ENCODE measurements at places on chromosomes 7 and 10. TPM values are rescaled to one million over a fixed set of nuclear protein-coding genes. Genes with fewer than 3 reads are reported as not detected.
A peak's percentile ranks its signal among the peaks of the same experiment; 100 is the strongest.

CCDC146 gene
- 0.12 TPM for total RNA-seq

ADAM8 gene
- total RNA-seq: 1.5 TPM

COBL gene
- total RNA-seq: not detected

CYP26C1 gene
- total RNA-seq: 0.20 TPM

VENTX gene
- not detected for total RNA-seq

PSD gene
- total RNA-seq: 0.37 TPM

CYP2C19 gene
- total RNA-seq: not detected

IFIT5 gene
- total RNA-seq: 18.0 TPM

NME8 gene
- not detected for total RNA-seq

C7orf57 gene
- total RNA-seq: not detected

TRIM56 gene
- total RNA-seq: 17.9 TPM

- H3K4me1 ChIP-seq: no peaks in the 10 kb centered on the region
- H3K36me3 ChIP-seq: no peaks in the 10 kb centered on the region
- H3K4me3 ChIP-seq: no peak overlapping the region
- H3K27ac ChIP-seq: no peak overlapping the region
Observed at GRCh38 chr7:13651167-13651566, 338.3 kb downstream of the ETV1 start.

GRCh38 chr7:78769481-78770101 is 683.9 kb downstream of the MAGI2 start:
- no peaks in the 10 kb centered on the region for H3K36me3 ChIP-seq
- H3K4me3 ChIP-seq: no peak overlapping the region

DNA sequence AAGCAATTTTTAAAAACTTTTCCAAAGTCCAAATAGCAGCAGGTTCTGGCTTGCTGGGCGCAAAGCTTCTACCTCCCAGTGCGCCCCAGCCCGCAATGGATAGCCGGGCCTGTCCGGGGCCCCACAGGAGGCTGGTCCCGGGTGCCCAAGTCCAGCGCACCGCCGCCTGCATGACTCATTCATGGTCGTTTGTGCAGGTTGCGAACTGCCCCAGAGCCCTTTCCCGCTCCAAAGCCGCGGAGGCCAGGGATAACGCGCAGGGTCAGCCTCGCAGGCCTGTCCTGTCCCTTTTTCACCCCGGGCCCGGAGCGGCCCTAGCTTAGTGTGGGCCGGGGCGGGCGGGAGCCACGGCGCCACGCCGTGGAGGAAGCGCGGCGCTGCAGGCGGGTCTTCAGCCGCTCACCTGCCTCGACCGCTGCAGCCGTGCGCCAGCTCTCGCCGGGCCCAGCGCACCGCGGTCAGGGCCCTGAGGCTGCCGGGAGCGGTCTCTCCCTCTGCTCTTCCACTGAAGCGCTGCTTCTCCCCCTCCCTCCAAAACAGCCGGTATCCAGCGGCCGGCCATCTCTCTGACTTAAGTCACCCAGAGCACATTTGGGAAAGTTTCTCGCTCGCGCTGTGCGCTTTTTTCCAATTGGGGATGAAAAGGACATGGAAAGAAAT is 1.7 kb upstream of the EGR2 start:
- H3K4me3 ChIP-seq: peak overlapping the region; percentile 91
- no peaks in the 10 kb centered on the region for H3K36me3 ChIP-seq
- peak overlapping the region; percentile 75 for H3K27ac ChIP-seq
- peaks cover 37% of the 10 kb centered on the region for H3K27me3 ChIP-seq

- DNase-seq: no peak
- H3K36me3 ChIP-seq: no peaks in the 10 kb centered on the region
- H3K4me1 ChIP-seq: peaks cover 6% of the 10 kb centered on the region
- H3K4me3 ChIP-seq: no peak overlapping the region
Observed at GRCh38 chr7:25181532-25181931, 46.8 kb downstream of the NPVF start.

DNA sequence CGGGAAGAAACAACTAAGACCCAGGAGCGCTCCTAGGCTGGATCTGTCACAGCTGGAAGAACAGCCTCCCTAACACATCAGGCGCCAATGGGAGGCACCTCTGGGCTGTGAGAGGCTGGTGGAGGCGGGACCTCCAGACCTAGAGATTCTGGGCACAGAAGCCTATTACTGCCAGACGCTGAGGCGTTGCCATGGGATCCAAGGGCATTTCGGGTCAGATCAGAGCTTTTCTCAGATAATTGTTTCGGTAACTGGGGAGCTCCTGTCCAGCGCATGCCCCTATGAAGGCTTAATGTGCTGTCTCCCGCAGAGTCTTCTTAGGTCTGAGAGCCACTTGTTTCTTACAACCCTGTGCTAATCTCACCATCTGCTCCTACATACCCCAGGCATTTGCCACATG is 339.2 kb downstream of the ZNF716 start:
- H3K36me3 ChIP-seq: peaks cover 6% of the 10 kb centered on the region
- H3K27me3 ChIP-seq: no peaks in the 10 kb centered on the region

GRCh38 chr7:30559611-30560010 is 35.1 kb upstream of the GARS1 start:
- H3K4me1 ChIP-seq: peaks cover 21% of the 10 kb centered on the region
- H3K27me3 ChIP-seq: no peaks in the 10 kb centered on the region
- no peak overlapping the region for H3K4me3 ChIP-seq
- peak; percentile 64 for DNase-seq
- peaks cover 7% of the 10 kb centered on the region for H3K36me3 ChIP-seq

DNA sequence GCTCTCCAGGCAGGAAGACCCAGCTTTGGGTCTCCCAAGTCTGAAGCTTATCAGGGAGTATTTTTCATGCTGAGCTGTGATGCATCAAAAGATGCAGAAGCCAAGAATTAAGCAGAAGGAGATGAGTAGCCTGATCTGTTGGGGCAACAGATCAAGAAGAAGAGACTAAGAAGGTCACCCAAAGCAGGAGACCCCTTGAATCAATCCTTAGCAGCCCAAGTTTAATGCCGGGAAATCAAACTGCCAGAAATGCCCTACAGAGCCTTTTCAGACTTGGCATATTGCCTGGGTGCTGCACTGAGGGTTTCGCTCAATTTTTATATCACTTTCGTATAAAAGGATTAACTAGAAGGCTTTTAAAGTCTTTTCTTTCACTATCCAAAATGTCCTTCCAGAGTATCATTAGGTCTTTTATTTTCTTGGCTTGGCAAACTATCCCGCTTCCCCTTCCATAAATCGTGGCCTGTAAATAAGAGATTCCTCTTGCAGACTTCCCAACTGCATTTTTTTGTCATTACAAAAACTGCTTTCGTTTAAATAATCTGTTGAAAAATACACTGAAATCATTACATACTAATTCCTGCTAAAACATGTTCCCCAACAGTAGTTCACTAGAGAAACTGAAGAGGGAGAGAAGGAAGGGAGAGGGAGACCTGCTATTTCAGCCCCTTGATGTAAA is 49.0 kb upstream of the STK17A start:
- H3K27ac ChIP-seq: no peak overlapping the region
- no peak overlapping the region for H3K4me3 ChIP-seq
- DNase-seq: peak; percentile 11
- H3K4me1 ChIP-seq: peaks cover 45% of the 10 kb centered on the region
- no peaks in the 10 kb centered on the region for H3K36me3 ChIP-seq
- peaks cover 11% of the 10 kb centered on the region for H3K27me3 ChIP-seq

GRCh38 chr10:29317027-29317420 is 28.2 kb downstream of the LYZL1 start:
- no peak for DNase-seq
- peaks cover 38% of the 10 kb centered on the region for H3K4me1 ChIP-seq
- H3K27ac ChIP-seq: no peak overlapping the region
- no peaks in the 10 kb centered on the region for H3K36me3 ChIP-seq
- no peak overlapping the region for H3K4me3 ChIP-seq
- H3K27me3 ChIP-seq: peaks cover 18% of the 10 kb centered on the region

GRCh38 chr7:32250003-32250402 is 179.8 kb upstream of the PDE1C start:
- H3K4me3 ChIP-seq: no peak overlapping the region
- no peaks in the 10 kb centered on the region for H3K27me3 ChIP-seq
- H3K4me1 ChIP-seq: no peaks in the 10 kb centered on the region
- DNase-seq: no peak

DNA sequence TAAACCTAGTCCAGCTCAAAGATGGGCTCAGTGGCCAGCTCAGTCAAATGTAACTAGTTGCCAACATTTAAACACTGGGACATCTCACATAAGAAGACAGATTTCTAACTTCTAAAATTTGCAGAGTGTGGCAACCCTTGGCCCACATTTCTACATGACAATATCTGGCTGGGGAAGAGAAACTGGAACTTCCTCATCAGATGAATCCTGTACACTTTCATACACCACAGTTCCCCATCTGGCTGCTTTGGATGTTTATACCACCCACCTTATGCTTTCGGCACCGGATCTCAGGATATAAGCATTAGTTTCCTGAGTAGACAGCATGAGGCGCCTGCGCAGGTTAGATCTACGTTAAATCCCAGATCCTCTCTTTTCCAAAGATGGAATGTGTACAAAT is 199.3 kb downstream of the PRKG1 start:
- no peak overlapping the region for H3K4me3 ChIP-seq
- H3K4me1 ChIP-seq: peaks cover 20% of the 10 kb centered on the region
- no peak for DNase-seq
- H3K27ac ChIP-seq: no peak overlapping the region
- H3K36me3 ChIP-seq: peaks cover 5% of the 10 kb centered on the region
- H3K27me3 ChIP-seq: peaks cover 2% of the 10 kb centered on the region

- no peak for DNase-seq
- peaks cover 18% of the 10 kb centered on the region for H3K27me3 ChIP-seq
- H3K36me3 ChIP-seq: no peaks in the 10 kb centered on the region
- H3K4me1 ChIP-seq: no peaks in the 10 kb centered on the region
- H3K4me3 ChIP-seq: no peak overlapping the region
Observed at GRCh38 chr7:4840079-4840501, 21.7 kb downstream of the PAPOLB start.

GRCh38 chr10:93595378-93596161 is 5.5 kb downstream of the RBP4 start:
- DNase-seq: no peak
- H3K36me3 ChIP-seq: no peaks in the 10 kb centered on the region
- no peak overlapping the region for H3K27ac ChIP-seq
- H3K27me3 ChIP-seq: peaks cover 31% of the 10 kb centered on the region

DNA sequence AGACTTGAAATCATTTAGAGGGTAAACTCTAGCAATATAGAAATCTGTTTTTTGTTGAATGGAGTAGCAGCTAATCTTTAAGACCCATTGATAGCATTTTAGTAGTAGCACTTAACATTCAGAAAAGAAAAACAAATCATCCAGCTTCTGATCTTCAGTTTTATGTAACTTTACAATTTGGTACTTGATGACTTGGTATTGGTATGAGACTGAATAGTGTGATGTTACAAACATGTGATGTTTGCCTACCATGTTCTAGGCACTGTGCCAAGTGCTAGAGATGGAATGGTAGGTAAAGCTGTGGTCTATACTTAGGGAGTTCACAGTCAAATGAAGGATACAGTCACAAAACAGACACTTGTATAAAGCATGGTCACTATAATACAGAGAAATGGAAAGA is 21.3 kb downstream of the ZEB1 start:
- no peak overlapping the region for H3K4me3 ChIP-seq
- H3K27ac ChIP-seq: no peak overlapping the region
- no peak for DNase-seq
- H3K36me3 ChIP-seq: no peaks in the 10 kb centered on the region

GRCh38 chr7:22952306-22953015 is 61.5 kb downstream of the HYCC1 start:
- 0 out of 2 replicates have a peak, but pooled peaks cover 12% of the 10 kb centered on the region for H3K36me3 ChIP-seq
- no peak overlapping the region for H3K27ac ChIP-seq
- no peak overlapping the region for H3K4me3 ChIP-seq
- H3K27me3 ChIP-seq: no peaks in the 10 kb centered on the region

GRCh38 chr10:77907900-77908717 is 18.4 kb downstream of the DLG5 start:
- H3K36me3 ChIP-seq: no peaks in the 10 kb centered on the region
- peaks cover 2% of the 10 kb centered on the region for H3K27me3 ChIP-seq
- DNase-seq: no peak
- H3K4me3 ChIP-seq: no peak overlapping the region
- H3K27ac ChIP-seq: peak overlapping the region; percentile 92
- H3K4me1 ChIP-seq: peaks cover 71% of the 10 kb centered on the region

DNA sequence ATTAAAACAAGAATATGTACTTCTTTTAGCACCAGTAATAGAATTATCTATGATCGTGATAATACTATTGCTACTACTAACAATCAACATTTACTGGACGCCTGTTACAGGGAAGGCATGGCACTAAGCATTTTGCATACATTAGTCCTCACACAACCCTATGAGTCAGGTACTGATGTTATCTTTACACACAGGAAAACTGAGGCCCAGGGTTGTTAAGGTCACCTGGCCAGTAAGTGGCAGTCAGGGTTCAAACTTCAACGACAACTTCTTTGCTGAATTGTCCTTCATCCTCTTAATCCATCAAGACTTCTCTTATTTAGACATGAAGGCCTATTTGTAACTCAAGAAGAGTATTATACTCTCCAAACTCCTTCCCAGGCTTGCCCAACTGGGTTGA is 41.9 kb upstream of the ACSL5 start:
- H3K4me3 ChIP-seq: no peak overlapping the region
- H3K36me3 ChIP-seq: no peaks in the 10 kb centered on the region
- H3K4me1 ChIP-seq: peaks cover 28% of the 10 kb centered on the region
- peaks cover 7% of the 10 kb centered on the region for H3K27me3 ChIP-seq
- H3K27ac ChIP-seq: no peak overlapping the region

DNA sequence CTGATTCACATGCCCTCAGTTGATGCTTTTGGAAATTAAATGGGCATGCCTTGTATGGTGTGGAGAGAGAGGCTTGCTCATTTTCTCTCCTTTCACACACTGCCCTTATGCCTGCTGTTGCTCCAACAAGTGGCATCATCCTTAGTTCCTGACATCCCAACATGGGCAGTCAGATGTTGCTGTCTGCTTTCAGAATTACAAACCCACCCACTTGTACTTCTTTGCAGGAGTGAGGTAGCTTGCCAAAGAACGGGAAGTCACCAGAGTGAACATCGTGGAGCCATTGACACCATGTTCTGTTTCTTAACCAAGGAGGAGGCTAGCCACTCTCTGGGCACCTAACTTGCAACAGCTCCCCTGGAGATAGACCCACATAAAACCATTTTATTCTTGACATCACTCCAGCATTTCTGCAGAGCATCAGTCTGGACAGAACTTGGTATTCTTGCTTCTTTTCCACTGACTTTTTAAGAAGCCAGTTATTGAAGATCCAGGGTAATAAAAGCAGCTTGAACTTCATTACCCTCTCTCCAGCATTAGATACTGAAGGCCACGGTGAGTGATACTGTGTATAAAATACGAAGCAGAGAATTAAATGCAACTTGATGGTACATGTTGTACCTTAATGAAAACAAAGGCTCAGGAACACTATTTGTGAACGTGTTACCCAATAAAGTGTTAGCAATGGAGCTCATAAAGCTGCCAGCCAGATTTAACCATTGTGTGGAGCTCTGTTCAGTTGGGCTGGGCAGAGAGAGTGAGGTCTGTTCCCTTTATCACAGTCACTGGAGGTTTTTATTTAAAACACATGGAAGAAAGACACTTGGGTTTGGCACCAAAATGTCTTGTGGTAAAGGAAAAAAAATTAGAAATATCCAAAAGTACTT is 195.8 kb upstream of the HABP2 start:
- H3K27me3 ChIP-seq: peaks cover 39% of the 10 kb centered on the region
- H3K4me3 ChIP-seq: no peak overlapping the region
- H3K4me1 ChIP-seq: no peaks in the 10 kb centered on the region
- no peaks in the 10 kb centered on the region for H3K36me3 ChIP-seq
- H3K27ac ChIP-seq: no peak overlapping the region

GRCh38 chr10:83190614-83191013 is 948.7 kb upstream of the GHITM start:
- no peak overlapping the region for H3K27ac ChIP-seq
- no peaks in the 10 kb centered on the region for H3K4me1 ChIP-seq
- H3K36me3 ChIP-seq: no peaks in the 10 kb centered on the region
- DNase-seq: no peak

GRCh38 chr10:11439523-11440053 is 171.9 kb downstream of the USP6NL start:
- H3K4me1 ChIP-seq: no peaks in the 10 kb centered on the region
- no peak for DNase-seq
- peaks cover 25% of the 10 kb centered on the region for H3K27me3 ChIP-seq

All from HFFc6 (cell line).